Stimulated activated CD8-positive, alpha-beta memory T cell treated with anti-CD3 and anti-CD28 coated beads, Interleukin-4, amount 100 ng/mL, for 4 hours (primary cell): ENCODE measurements at places on chromosomes 2 and 18.

- DNase-seq = peak; percentile 19
These were observed 80.2 kb downstream of the SMAD4 start for GRCh38 chr18:51110073-51110797.

- DNase-seq = no peak
These were observed 114.5 kb downstream of the RNF144A start for GRCh38 chr2:7031547-7032245.

- DNase-seq = no peak
These were observed 217.1 kb downstream of the MREG start for GRCh38 chr2:215796140-215796855.

- no peak for DNase-seq
These were observed 18.9 kb downstream of the STON1 start for GRCh38 chr2:48548840-48549239.

- no peak for DNase-seq
These were observed at the start of gene GPR148 for GRCh38 chr2:130728549-130729316. TSS of gene GPR148 (plus strand) at chr2:130729070. CDS start at chr2:130729152, 82 bp downstream.

DNA sequence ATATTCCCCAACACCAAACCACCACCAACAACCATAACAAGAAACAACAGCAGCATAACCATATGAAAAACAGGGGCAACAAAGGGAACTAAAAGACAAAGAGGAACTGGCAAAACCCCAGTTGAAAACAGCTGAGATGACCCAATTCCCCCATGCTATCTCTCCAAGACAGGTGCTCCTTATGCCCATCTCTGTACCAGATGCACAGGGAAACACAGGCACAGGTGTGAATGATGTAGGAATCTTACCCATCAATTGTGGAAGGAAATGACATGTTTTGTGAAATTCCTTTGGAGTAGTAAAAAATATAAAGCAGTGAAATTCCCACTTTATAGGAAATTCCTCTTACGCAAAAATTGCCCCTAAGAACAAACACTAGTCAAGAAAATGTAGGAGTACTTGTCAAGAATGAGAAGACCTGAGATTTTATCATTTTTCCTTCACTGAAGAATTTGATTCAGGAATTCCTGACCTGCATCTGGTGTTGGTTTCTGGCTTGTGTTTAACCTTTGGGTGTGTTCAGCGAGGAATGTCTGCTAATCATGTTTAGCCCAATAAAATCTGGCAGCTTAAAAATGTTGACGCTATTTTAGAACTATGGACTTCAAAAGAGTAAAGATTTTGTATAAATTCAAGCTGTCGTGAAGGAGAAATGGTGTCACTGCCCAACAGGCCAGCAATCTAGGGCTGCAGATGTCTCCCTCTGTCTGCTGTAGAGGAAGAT is 67.7 kb upstream of the ARHGAP28 start:
- no peak for DNase-seq

DNA sequence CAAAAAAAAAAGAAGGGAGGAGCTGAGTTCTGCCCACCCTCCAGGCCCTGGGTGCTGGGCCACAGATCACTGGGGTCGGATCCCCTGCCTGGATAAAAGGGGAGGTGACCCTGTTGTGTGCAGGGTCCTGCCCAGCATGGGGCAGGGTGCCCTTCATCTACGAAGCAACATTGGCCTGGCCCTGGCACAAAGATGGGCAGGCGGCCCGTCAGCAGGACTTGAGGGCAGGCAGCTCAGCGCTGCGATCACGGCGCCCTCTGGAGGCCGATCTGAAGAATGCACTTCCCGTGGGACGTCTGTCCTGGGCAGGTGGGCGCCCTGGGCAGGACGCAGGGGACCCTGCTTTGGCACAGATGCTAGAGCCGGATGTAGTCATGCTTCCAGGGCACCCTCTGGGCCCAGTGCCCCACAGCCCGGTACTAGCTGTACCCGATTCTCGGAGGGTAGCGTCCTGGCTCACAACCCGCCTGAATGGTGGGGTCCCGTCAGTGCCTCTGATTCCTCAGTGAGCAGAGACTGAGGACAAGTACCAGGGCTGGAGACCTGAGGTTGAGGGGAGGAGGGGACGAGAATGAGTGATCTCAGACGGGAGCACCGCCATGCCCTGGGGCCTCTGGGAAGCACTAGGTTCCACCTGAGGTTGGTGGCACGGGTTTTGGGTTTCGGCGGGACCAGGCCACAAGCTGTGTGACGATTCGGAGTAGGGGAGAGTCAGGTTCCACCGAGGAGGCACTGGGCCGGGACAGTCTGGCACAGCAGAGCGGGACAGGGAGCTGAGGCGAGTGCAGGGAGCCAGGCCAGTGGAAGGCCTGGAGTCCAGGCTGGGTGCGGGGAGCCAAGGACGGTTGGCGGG is 18.0 kb downstream of the ARID5A start:
- DNase-seq = peak; percentile 23

DNA sequence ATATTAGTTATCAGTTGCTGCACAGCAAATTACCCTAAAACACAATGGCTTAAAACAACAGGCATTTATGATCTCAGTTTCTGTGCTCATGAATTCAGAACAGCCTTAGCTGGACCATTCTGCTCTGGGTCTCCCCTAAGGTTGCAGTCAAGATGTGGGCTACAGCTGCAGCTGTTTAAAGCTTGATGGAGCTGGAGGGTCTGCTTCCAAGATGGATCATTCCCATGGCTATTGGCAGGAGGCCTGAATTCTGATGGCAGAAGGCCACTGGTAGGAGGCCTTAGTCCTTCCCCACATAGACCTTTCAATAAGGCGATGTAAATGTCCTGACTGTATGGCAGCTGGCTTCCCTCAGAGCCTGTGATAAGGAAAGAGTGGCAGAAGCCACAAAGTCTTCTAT is 118.6 kb upstream of the SERPINE2 start:
- DNase-seq = no peak

DNA sequence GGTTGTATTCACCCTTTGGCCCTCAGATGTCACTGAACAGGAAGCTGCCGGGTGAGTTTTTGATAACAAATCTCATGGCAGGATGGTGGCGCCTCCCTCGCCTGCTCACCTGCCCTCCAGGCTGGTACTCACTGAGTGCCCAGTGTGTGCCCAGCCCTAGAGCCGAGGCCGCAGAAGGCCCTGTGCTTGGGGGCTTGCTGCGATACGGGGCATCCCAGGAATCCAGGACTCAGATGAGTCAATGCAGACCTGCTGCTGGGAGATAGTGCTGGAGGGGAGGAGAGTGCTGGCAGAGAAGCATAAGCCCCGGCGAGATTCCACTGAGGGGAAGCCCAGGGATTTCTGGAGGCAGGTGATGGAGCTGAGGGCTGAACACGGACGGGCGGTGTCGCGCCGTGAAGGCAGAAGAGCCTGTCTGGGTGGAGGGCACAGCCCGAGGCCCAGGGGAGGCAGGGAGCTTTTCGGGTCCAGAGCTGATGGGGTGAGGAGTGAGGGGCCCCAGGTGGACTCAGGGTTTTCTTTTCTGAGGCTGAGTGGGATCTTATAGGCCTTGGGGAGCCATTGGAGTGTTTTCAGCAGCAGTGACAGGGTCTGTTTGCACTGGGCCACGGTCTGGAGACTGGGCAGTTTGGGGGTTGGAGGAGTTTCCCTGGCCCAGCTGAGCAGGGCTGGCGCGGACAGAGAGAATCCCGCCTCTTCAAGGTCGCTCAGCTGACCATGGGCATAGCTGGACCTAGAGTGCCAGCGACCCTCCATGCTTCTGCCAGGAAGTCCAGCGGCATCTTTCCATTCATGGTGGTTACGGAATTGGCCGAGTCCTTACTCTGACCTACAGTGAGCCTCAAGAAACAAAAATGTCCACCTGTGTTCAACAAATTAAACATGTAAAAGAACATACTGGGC is 35.5 kb downstream of the LDLRAD4 start:
- DNase-seq = no peak

- no peak for DNase-seq
These were observed 142.4 kb downstream of the ZFP36L2 start for GRCh38 chr2:43083710-43084698.
